ENCODE measurements at places on chromosomes 7 and 10. TPM values are rescaled to one million over a fixed set of nuclear protein-coding genes. Genes with fewer than 3 reads are reported as not detected.

DNA sequence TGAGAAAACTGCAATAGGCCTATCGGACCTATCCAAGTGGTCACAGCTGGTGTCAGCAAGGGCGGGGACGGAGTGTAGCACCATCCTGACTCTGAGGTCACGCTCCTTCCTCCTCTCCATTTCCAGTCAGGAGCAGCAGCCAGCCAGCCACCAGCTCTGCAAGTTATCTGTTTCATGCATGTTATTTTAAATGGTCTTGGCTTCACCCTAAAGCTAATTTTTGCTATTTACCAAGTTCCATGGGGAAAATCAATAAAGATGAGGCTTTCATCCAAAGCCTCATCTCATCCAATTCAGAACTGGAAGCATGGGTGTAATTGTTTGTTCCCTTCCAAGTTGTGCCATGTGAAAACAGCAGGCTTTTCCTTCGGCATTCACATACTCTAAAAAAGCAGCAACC is 49.3 kb downstream of the ICA1 start:
- no peak overlapping the region for H3K27ac ChIP-seq
- H3K4me1 ChIP-seq = no peaks in the 10 kb centered on the region
- H3K27me3 ChIP-seq = no peaks in the 10 kb centered on the region
- no peak overlapping the region for H3K4me3 ChIP-seq

RPEL1 gene
- not detected for total RNA-seq

CYP3A5 gene
- total RNA-seq = 0.07 TPM

- H3K27me3 ChIP-seq = no peaks in the 10 kb centered on the region
- no peaks in the 10 kb centered on the region for H3K36me3 ChIP-seq
- H3K4me3 ChIP-seq = no peak overlapping the region
- no peak overlapping the region for H3K27ac ChIP-seq
These were observed 168.1 kb downstream of the GALNT17 start for GRCh38 chr7:71300086-71300485.

MMP21 gene
- total RNA-seq = not detected

- no peak overlapping the region for H3K27ac ChIP-seq
- H3K27me3 ChIP-seq = no peaks in the 10 kb centered on the region
- no peak for DNase-seq
- H3K36me3 ChIP-seq = no peaks in the 10 kb centered on the region
These were observed 287.4 kb downstream of the SKIDA1 start for GRCh38 chr10:21238044-21238443.

- DNase-seq = peak; percentile 65
- H3K27me3 ChIP-seq = peaks cover 46% of the 10 kb centered on the region
- H3K4me3 ChIP-seq = no peak overlapping the region
- no peak overlapping the region for H3K27ac ChIP-seq
These were observed 9.6 kb downstream of the KAZALD1 start for GRCh38 chr10:101071267-101071884.

H2BK1 gene
- not detected for total RNA-seq

DNA sequence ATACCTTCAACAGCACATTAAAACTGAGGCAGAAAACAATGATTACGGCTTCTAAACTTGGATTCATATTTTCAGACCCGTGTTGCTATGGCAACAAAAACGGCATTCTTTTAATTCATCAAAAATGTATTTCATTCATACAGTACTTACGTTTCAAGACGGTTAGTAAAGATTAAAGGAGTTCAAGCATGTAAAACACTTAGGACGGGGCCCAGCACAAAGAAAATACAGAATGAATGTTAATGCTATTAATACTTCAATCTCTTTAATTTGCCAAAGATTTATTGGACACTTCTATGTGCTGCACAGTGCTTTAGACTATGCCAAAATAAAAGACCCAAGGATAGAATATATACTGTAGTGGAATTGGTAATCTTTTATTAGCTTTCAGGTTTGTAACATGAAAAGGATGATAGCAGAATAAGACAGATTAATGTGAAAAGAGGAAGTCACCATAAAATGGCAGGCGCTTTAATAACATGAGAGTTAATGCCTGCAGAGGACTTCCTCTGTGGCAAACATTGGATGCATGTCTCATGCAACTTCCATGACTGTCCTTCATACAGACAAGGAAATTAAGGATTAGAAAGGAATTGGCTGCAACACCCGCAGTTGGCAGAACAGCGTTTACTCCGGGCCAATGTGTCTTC is 201.6 kb upstream of the KLF6 start:
- H3K27ac ChIP-seq = no peak overlapping the region
- no peaks in the 10 kb centered on the region for H3K27me3 ChIP-seq
- no peaks in the 10 kb centered on the region for H3K4me1 ChIP-seq

CNPY1 gene
- total RNA-seq = not detected

GRCh38 chr7:47411901-47412300 is 170.0 kb downstream of the TNS3 start:
- H3K4me3 ChIP-seq = no peak overlapping the region
- H3K36me3 ChIP-seq = peaks cover 24% of the 10 kb centered on the region
- no peaks in the 10 kb centered on the region for H3K4me1 ChIP-seq

UTF1 gene
- total RNA-seq = 0.18 TPM

- H3K4me3 ChIP-seq = no peak overlapping the region
- no peaks in the 10 kb centered on the region for H3K36me3 ChIP-seq
- no peak for DNase-seq
- H3K27ac ChIP-seq = no peak overlapping the region
These were observed 3.5 kb upstream of the EPHA1 start for GRCh38 chr7:143411976-143412708.

LIPK gene
- total RNA-seq = not detected

GJD4 gene
- not detected for total RNA-seq

CCL24 gene
- total RNA-seq = not detected

DNA sequence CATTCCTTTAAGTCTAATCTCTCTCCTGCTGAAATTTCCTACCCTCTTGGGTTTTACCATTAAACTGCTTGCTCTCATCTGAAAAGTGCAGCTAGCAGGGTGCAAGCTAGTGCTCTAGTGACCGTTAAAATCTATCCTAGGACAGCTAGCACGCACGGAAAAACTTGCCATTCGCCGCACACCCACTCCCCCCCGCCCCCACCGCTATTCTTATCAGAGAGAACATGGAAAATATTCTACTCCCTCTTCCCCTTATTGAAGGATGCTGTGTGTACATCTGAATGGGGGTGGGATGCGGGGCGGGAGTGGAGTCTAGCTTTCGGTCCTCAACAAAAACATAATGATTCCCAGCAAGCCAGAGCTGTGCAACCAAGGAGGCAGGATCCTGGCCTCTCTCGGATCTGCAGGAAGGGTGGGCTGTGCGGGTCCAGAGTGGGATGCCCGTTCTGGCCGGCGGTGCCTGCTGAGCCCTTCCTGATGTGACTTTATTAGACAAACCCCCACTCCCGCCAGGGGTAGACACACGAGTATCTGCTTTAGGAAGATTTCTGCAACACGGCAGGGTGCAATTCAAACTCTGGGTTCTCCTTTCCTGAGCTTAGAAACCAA is 1.1 kb upstream of the ADRA2A start:
- no peak overlapping the region for H3K4me3 ChIP-seq
- H3K36me3 ChIP-seq = no peaks in the 10 kb centered on the region
- peaks cover 16% of the 10 kb centered on the region for H3K4me1 ChIP-seq
- no peak overlapping the region for H3K27ac ChIP-seq

- peaks cover 6% of the 10 kb centered on the region for H3K27me3 ChIP-seq
- no peak for DNase-seq
- H3K4me3 ChIP-seq = no peak overlapping the region
- no peaks in the 10 kb centered on the region for H3K36me3 ChIP-seq
- no peak overlapping the region for H3K27ac ChIP-seq
These were observed 119.5 kb downstream of the SEC23IP start for GRCh38 chr10:120012131-120012400.

GRCh38 chr7:100118388-100119071 is 628 bp downstream of the TAF6 start:
- H3K36me3 ChIP-seq = peaks cover 2% of the 10 kb centered on the region
- H3K27ac ChIP-seq = peak overlapping the region; percentile 94
- H3K4me1 ChIP-seq = peaks cover 15% of the 10 kb centered on the region
- peak overlapping the region; percentile 89 for H3K4me3 ChIP-seq

ACTL6B gene
- not detected for total RNA-seq

- no peaks in the 10 kb centered on the region for H3K36me3 ChIP-seq
- H3K4me1 ChIP-seq = no peaks in the 10 kb centered on the region
- no peaks in the 10 kb centered on the region for H3K27me3 ChIP-seq
- H3K27ac ChIP-seq = no peak overlapping the region
These were observed 295.5 kb upstream of the CDC14C start for GRCh38 chr7:48628793-48629349.

DNA sequence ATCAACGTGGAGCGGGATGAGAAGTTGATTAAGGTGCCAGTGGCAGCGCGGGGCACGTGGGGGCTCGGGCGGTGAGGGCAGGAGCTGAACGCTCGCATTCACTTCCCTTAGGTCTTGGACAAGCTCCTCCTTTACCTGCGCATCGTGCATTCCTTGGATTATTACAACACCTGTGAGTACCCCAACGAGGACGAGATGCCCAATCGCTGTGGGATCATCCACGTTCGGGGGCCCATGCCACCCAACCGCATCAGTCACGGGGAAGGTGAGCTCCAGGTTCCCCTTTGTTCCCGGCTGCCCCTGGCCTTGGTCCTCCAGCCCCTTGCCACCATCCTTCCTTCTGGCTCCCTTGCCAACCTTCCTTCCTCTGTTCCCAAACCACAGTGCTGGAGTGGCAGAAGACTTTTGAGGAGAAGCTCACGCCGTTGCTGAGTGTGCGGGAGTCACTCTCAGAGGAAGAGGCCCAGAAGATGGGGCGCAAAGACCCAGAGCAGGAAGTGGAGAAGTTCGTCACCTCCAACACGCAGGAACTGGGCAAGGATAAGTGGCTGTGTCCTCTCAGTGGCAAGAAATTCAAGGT is 2.5 kb downstream of the UFSP1 start:
- no peak overlapping the region for H3K27ac ChIP-seq
- peaks cover 36% of the 10 kb centered on the region for H3K4me1 ChIP-seq
- H3K27me3 ChIP-seq = no peaks in the 10 kb centered on the region
- DNase-seq = no peak
- peaks cover 37% of the 10 kb centered on the region for H3K36me3 ChIP-seq

GRCh38 chr7:2959828-2960599 is 83.7 kb downstream of the CARD11 start:
- H3K4me3 ChIP-seq = no peak overlapping the region
- H3K27ac ChIP-seq = no peak overlapping the region
- H3K27me3 ChIP-seq = no peaks in the 10 kb centered on the region
- H3K36me3 ChIP-seq = no peaks in the 10 kb centered on the region
- DNase-seq = no peak

GRCh38 chr7:28474282-28474638 is 61.9 kb downstream of the CREB5 start:
- no peak for DNase-seq
- H3K36me3 ChIP-seq = no peaks in the 10 kb centered on the region
- no peak overlapping the region for H3K4me3 ChIP-seq
- H3K27me3 ChIP-seq = no peaks in the 10 kb centered on the region

GRCh38 chr7:104943502-104944343 is 70.3 kb upstream of the KMT2E start:
- H3K4me1 ChIP-seq = peaks cover 25% of the 10 kb centered on the region
- no peaks in the 10 kb centered on the region for H3K36me3 ChIP-seq
- H3K4me3 ChIP-seq = no peak overlapping the region
- peak; percentile 90 for DNase-seq
- peak overlapping the region; percentile 88 for H3K27ac ChIP-seq
- no peaks in the 10 kb centered on the region for H3K27me3 ChIP-seq

GRCh38 chr10:63438506-63439498 is 27.0 kb downstream of the JMJD1C start:
- peak overlapping the region; percentile 33 for H3K27ac ChIP-seq
- DNase-seq = peak; percentile 45
- no peaks in the 10 kb centered on the region for H3K27me3 ChIP-seq
- H3K4me1 ChIP-seq = peaks cover 9% of the 10 kb centered on the region
- H3K4me3 ChIP-seq = no peak overlapping the region

DNA sequence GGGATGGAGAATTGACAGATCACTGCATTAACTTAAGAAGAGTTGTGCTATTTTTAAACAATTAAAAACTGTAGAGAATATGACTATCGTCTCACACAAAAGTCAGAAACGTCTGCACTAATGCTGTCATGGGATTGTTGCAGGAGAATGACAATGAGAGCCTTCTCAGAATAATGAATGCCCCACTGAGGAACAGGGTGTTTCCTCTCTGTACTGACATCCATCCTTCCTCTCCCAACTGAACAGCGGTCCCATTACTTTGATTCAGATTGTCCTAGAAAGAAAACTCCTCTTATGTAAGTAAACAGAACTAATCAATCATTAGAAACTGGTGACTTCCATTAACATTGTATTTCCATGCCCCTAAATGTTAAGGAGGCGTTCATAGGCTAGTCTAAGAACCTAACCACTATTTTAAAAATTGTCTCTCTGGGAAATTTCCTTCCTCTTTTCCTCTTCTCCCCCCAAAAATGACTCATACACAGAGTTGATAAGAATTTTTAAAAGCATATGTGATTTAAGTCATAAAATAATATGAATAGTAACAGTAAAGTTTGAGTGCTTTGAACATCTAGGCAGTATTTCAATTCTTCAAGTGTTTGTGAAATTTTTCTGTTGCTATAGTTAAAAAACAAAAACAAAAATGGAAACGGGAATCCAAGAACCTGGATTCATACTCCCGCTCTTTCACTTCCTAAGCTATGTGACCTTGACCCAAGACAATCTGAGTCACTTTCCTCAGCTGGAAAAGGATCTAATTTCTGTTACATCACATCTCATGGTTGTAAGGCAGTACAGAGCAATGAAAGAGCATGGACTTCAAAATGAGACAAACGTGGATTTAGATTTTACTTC is 12.7 kb upstream of the MACC1 start:
- peak; percentile 90 for DNase-seq
- no peak overlapping the region for H3K4me3 ChIP-seq
- H3K27ac ChIP-seq = peak overlapping the region; percentile 64
- H3K36me3 ChIP-seq = no peaks in the 10 kb centered on the region

DNA sequence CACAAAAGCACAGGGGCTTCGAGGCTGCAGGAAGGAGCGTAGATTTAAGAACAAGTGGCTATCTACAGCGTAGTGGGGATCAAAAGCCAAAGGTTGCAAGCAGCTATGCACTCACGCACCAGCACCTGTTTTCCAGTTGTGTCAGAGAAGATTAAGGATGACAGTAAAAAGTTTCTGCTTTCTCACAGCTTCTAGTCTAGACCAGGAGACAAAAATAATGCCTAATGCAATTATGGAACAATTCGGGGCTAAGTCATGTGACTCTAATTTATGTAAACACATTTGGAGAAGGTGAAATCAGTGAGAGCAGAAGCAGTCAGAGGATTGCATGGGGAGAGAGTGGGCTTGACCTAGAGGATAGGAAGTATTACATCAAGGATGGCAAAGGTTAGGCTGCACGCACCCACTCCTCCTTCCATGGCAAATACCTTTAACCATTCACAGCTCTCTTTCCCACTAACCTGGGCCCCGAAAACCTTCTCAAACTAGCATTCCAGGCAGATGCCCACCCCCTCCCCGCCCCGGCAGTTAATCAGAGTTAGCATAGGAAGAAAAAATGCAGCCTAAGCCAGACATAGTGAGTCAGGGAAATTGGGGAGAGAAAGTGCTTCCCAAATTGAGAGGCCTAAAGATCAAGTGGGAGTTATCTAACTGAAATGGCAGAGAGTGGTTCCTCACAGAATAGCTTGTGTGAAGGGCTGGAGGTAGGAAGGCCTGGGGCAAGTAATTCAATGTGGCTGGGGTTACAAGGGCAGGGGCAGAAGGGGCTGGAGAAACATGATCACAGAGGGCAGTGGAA is 48.2 kb upstream of the GPAM start:
- no peaks in the 10 kb centered on the region for H3K27me3 ChIP-seq
- H3K4me3 ChIP-seq = no peak overlapping the region
- no peak overlapping the region for H3K27ac ChIP-seq
- no peaks in the 10 kb centered on the region for H3K36me3 ChIP-seq
- H3K4me1 ChIP-seq = no peaks in the 10 kb centered on the region
- DNase-seq = no peak

All from astrocyte (in vitro differentiated cells and primary cell).